ENCODE measurements at places on chromosomes 6 and 20.

DNA sequence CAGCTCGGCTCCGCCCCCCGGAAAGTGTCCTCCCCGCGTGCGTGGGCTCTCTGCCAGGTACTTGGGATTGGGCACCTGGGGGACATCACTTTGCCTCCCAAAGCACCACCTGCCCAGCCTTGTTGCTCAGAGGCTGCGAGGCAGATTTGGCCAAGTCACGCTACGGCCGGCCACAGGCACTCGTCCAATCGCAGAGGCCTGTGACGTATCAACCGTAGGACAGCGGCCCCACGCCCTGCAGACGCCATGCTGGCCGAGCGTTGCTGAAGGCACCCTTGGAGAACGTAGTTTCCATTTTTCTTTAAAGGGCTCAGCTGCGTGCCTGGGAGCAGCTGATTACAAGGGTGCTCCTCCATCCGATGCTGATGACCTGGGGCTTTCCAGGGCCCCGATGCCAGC lies 3.1 kb downstream of the NTSR1 start:
- no peak for DNase-seq

DNA sequence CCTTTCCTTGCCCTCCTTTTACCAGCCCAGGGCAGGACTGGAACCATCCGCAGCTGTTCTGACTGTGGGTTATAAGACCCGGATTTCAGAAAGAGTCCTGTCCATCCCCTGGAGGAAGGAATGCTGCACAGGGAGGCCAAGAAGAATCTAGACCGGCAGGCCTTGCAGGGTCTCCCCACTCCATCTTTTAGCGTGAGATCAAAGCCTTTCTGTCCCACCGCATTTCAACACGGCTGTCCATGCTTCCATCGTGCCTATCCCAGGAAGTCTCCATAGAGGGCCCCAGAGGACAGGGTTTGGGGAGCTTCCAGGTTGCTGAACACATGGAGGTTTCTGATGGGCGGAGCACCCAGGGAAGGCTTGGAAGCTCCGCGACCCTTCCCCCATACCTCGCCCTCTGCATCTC lies 79.3 kb upstream of the AGPAT4 start:
- no peak for DNase-seq

- DNase-seq: no peak
Measured at GRCh38 chr20:25629816-25630499, 6.1 kb upstream of the NANP start.

- no peak for DNase-seq
Measured at GRCh38 chr20:44633872-44634600, 17.5 kb downstream of the ADA start.

DNA sequence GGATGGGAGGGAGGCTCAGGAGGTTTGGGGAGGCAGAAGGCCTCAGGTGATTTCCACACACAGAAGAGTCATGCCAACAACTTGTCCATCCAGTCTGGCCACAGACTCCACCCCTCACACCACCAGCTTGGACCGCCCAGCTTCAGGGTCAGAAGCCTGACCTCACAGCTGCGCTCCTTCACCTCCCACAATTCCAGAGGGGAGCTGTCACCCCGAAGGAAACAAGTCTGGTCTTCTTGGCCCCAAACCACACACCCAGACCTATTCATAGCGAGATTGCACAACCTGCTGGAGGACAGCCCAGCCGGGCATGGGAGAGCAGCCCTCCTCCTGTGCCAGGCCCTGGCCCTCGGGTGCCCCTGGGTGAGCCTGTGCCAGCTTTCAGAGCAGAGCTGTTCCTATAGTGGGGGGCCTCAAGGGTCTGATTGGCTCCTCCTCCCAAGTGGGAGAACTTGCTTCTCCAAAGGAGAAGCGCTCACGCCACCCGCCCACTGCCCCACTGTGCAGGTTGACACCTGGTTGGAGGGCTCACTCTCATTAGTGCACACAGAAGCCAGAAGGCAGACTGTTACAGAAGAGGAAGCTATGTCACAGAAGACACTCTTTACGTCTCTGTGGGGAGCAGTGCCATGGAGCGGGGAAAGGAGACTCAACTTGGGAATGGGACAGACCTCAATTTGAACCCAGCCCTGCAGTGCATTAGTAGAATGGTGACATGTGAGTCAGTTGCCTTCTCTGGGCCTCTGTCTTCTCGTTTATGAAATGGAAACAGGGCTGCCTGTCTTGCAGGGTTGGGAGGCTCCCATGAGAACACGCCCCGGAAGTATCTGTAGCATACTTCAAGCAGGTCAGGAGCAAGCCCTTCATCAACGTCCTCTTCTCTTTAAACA lies 128.8 kb downstream of the FOXO3 start:
- DNase-seq: no peak

GRCh38 chr20:3238616-3239025 lies 369 bp downstream of the SLC4A11 start:
- no peak for DNase-seq

DNA sequence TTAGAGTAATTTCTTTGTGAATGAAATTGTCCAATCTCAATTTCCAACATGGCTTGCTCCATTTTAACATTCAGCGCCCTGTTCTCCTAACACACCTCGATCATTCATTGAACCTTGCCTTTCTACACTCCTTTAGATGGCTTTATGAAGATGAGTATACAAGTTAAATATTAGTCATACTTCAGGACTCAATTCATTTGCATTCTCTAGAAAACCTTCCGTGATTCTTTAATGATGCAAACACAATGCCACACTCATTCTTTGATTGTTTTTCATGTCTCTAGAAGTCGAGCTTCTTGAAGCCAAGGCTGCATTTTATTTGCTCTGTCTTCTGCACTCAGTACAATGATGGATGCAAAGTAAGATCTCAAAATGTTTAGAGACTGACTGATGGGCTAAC lies 641.2 kb downstream of the DOK5 start:
- DNase-seq: no peak

- DNase-seq: no peak
Measured at GRCh38 chr6:169813969-169814368, 62.5 kb downstream of the ERMARD start.

DNA sequence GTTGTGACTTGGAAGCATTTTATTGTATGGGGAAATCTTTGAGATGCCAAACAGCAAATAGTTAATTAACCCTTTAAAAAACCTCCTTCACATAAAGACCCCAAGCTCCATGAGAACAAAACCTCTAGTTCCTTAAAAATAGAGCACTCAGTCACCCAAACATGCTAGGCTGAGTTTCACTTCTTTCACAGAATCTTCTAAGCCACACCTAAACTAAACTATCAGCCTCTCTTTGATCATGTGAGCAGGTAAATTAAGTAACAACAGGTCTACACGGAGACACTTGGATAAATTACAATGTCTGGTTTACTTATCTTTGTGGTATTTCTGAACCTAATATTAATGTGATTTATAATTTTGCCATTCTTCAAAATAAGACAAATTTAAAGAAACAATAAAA lies 205.2 kb upstream of the MARCKS start:
- no peak for DNase-seq

DNA sequence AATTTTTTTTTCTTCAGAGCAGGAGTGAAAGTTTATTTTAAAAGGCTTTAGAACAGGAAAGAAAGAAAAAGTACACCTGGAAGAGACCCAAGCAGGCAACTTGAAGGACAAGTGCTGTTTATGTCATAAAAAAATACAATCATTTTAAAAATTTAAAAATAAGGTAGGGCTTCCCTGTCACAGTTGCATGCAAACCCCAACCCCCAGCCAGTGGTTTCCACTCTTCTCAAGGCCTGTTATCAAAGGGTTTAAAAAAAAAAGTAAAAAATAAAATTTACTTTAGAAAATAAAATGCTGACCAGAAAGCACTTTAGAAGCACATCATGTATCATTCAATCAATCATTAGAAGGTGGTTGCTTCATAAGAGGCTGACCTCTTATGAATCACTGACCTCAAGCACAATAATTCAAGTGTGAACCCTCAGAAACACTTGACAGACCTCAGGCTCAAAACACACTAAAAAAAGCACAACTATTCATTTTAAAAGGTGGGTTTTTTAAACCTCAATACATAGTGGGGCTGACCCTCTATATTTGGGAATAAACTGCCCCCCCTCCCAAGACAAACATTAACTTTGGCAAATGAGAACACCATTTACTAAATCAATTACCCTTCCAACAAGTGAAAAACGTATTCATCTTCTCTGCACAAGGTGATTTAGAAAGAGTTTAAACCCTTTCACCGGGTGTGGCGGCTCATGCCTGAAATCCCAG lies 15.6 kb downstream of the ILRUN start:
- no peak for DNase-seq

GRCh38 chr6:149935246-149935645 lies 6.6 kb upstream of the ULBP2 start:
- DNase-seq: no peak

DNA sequence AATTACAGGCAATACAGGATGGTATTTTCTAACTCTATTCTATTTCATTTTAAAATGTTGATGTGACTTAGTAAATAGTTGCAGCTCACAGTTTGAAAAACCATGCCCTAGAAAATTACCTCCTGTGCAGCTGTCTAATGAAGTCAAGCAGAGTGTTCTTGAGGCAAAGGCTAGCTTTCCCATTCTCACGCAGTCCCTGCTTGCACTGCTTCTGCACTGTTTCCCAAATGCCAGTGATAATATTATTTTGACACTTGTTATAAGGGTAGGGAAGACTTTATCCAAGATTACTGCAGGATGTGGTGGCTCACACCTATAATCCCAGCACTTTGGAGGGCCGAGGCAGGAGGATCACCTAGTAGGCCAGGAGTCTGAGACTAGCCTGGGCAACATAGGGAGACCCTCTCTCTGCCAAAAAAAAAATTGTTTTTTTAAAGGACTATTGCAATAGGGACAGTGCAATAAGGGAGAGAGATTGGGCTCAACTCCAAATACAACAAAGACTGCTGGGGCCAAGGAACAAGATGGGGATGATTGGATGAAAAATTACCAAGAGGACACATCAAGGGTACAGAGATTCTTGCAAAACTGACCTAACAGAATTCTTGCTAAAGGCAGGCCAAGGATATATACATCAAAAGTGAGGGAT lies 196.1 kb downstream of the LY86 start:
- no peak for DNase-seq

DNA sequence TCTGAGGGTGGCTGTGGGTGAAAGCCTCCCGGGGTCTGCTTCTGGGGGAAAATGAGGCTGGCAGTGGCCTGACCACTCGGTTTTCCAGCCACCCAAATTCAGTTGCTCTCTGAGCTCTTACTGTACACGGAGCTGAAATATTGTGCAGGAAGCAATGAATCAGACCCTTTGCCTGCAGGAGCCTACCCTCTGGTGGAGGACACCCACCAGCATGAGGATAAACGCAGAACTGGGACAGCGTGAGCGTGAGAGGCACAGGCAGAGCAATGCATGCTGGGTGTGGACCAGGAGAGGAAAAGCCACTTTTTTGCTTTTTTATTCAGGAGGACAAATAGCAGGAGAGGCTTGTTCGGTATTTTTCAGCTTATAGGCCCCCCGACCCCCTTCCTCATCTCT lies 298.0 kb downstream of the QKI start:
- DNase-seq: no peak

DNA sequence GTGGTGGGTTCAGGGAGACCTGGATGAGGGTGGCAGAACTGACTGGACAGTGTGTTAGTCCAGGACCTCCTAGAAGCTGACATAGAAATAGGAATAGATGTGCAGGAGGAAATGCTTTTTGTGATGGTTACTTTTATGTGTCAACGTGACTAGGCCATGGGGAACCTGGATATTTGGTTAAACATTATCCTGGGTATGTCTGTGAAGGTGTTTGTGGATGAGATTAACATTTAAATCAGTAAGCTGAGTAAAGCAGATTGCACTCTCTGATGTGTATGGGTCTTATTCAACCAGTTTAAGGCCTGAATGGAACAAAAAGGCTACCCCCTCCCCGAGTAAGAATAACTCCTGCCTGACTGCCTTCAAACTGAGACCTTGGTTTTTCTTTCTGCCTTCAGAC lies 219.3 kb downstream of the DHX35 start:
- no peak for DNase-seq

DNA sequence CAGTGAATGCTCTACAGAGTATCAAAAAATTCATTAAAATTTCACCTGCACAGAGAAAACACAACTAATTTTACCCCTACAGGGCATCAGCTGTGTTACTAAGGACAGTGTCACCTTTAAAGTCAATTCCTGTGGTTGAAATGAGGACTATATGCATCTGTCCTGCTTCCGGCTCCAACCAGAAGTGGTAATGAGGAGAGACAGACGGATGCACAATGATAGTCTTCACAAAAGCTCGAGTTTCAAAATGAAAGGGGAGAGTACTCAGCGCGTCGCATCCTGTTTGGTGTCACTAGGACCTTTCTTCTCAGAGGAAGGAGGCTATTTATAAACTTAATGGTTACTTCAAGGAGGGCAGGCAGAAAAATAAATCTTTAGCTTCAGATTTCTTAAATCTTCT lies 86.5 kb downstream of the LYRM4 start:
- DNase-seq: no peak

DNA sequence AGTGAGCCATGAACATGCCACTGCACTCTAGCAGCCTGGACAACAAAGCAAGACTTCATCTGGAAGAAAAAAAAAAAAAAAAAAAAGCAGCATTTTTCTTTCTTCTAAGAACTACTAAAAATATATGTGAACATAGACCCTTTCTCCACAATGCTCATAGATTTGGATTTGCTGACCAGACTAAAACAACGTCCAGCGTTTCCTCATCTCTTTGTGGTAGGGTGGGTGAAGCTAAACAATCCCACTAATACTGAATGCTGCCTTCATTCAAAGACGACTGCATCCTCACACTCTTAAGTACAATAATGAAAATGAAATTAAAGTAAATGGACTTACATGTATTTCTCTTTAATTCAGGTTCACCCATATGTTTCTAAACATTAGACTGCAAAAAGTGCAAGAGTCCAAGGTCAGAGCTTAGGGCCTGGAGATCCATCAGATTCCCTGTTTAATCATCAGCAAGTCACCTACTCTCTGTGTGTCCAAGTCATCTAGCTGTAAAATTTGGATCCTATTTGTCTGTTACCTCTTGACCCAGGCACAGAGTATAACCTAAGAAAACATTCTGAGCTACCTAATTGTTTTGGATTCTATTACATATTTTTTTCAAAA lies 99.4 kb upstream of the NHSL1 start:
- no peak for DNase-seq

DNA sequence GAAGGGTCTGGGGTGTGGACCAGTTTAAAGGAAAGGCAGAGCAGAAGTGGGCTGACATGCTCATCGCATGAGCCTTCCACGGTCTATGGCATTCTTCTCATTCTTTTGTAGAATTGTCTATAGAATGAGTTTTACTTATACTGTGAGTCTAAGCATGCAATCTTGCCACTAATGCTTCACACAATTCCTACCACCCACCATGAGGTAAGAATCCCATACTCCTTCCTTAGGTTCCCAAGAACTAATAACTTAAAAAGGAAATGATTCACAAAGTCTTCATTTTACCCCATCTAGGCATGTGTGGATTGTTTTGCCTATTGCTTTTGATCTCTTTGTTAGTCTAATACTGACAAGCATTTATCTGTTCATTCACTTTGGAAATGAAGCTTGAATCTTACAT lies 195.2 kb downstream of the LY86 start:
- DNase-seq: no peak

- no peak for DNase-seq
Measured at GRCh38 chr20:8121666-8122065, 10.4 kb upstream of the PLCB1 start.

Data from cortex of kidney (tissue), 1 donor.